Neural progenitor cell (in vitro differentiated cells): ENCODE measurements at places on chromosomes 7 and 10.

DNA sequence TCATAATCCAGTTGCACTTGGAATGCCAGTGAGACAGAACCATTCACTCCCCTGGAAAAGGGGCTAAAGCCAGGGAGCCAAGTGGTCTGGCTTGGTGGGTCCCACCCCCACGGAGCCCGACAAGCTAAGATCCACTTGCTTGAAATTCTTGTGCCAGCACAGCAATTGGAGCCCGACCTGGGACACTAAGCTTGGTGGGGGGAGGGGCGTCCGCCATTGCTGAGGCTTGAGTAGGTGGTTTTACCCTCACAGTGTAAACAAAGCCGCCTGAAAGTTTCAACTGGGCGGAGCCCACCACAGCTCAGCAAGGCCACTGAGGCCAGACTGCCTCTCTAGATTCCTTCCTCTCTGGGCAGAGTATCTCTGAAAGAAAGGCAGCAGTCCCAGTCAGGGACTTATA lies 200.7 kb upstream of the NPSR1 start:
- no peak for DNase-seq

GRCh38 chr7:234708-235553 lies 42.6 kb downstream of the FAM20C start:
- DNase-seq = no peak

- DNase-seq = peak; percentile 31
These were observed 252.6 kb downstream of the DOCK4 start for GRCh38 chr7:111953611-111954010.

DNA sequence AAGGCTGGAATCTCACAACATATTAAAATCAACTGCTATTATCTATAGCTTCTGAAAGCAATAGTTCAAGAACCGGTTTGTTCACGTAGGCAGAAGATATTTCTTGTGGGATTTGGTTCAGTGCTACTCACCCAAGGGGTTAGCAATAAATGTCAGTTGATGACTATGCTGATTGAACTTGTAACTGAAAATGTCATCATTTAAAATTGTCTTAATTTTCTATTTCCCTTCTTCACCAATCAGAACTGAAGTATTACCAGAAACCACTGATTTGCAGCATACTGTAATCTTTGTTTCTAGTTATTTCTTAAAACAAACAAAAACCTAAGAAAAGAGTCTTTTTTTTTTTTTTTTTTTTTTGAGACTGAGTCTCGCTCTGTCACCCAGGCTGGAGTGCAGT lies 46.1 kb downstream of the CPEB3 start:
- no peak for DNase-seq

- no peak for DNase-seq
These were observed 164.3 kb downstream of the SUGCT start for GRCh38 chr7:40299097-40299496.

- no peak for DNase-seq
These were observed 75.2 kb upstream of the INHBA start for GRCh38 chr7:41777894-41778596.

DNA sequence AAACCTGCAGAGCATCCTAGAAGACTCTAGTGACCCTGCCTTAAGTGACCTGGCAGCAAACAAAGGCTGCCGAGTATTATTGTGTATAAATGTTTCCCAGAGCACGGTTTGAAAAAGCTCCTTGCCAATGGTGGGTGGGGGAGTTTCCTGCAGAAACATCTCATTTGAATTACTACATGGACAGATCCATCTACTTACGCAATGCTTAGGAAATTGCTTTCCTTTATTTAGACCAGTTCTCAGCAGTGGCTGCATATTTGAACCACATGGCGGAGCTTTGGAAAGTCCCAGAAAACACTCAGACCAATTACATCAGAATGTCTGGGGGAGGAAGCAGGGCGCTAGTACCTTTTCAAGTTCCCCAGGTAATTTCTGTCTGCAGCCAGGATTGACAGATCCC lies 560.9 kb downstream of the SDK1 start:
- DNase-seq = no peak

DNA sequence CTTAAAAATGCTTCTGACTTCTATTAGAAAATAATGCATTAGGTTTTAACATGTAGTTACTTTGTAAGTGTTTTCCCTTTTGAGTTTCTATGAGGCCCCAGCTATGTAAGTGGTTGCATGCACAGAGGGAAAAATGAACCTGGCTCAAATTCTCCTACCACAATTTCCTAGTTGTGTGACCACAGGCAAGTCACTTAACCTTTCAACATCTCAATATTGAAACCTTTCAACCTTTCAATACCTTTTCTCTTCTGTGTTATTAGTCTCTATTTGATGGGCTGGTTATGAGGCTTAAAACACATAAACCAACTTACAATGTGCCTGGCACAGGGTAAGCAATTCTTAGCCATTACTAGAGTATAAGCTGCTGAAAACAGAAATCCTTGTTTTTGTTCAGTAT lies 203.0 kb downstream of the KCND2 start:
- DNase-seq = no peak

GRCh38 chr10:12333380-12334185 lies 15.8 kb upstream of the CAMK1D start:
- no peak for DNase-seq

- no peak for DNase-seq
These were observed 87.8 kb downstream of the CCDC71L start for GRCh38 chr7:106573125-106573663.

DNA sequence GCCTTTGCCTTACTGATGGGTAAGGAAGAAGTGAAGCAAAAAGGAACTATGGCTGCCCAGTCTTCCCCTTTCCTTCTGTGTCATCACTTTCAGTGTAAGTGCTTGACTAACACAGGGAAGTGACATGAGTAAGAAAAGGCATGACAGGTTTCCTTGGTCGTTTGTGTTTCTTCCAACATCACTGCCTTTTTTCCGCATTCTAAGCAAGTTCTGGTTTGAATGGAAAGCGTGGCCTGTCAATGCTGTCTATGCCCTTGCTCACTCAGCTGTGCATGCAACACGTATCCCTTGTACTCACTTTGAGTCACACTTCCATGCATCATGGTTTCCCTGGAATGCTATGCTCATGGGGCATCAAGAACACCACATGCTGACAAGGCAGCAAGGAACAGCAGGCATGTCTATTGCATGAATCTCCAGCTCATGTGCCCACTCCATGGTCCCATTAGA lies 111.8 kb downstream of the OAT start:
- no peak for DNase-seq

DNA sequence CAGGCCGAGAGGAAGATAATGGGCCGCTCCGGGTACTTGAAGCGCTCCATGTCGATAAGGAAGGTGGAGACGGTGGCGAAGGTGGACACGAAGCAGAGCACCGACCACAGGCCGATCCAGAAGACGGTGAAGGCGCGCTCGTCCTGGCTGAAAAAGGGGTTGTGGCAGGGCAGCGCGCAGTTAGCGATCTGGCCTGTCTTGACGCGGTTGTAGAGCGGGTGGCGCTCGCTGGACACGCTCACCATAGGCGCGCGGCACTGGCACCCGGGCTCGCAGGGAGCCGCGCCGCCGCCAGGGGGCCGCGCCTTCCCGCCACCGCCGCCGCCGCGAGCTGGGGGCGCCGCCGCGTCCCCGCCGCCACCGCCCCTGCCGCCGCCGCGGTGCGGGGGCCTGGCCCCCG lies 1.6 kb downstream of the FZD8 start:
- DNase-seq = peak; percentile 92

DNA sequence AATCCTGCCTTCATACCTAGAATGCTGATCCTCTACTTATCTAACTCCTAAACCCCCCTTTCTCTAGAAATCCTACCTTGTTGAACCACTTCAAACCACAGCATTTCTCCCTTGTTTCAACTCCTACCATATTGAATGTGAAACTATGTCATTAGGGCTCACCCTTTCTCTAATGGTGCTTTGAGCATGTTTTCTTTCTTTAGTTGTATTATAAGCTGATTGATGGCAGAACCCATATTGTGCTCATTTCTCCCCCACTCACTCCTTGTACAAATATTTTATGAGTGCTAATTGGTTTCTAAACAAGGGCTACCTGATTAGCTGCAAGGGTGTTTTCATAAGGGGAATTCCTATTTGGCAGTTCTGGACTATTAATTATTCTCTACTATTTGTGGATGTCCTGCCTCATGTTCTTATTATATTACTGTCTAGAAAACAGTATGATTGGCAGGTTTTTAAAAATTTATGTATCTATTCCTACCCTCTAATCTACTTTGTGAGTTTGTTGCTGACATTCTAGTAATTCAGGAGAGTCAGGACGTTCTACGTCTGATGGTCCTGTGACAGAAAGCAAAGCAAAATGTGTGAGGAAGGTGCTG lies 765.8 kb downstream of the KCNMA1 start:
- DNase-seq = no peak

- peak; percentile 80 for DNase-seq
These were observed 13.0 kb upstream of the STK31 start for GRCh38 chr7:23696916-23697441.

GRCh38 chr10:126468876-126469643 lies 80.8 kb upstream of the ADAM12 start:
- no peak for DNase-seq

DNA sequence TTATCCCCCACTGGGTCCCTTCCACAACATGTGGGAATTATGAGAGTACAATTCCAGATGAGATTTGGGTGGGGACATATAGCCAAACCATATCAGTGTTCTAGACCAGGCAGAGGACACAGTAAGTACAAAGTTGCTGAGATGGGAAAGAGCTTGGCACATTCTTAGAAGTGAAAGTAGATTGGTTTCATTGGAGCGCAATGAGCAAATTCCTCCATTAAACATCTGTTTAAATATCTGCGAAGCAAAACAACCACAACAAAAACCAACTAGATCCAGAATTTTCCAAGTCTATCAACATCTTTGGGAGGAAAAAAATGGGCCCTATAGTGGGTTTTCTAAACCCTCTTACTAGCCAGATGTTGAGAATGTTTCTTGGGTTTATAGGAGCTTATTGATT lies 80.0 kb upstream of the STEAP1B start:
- no peak for DNase-seq

DNA sequence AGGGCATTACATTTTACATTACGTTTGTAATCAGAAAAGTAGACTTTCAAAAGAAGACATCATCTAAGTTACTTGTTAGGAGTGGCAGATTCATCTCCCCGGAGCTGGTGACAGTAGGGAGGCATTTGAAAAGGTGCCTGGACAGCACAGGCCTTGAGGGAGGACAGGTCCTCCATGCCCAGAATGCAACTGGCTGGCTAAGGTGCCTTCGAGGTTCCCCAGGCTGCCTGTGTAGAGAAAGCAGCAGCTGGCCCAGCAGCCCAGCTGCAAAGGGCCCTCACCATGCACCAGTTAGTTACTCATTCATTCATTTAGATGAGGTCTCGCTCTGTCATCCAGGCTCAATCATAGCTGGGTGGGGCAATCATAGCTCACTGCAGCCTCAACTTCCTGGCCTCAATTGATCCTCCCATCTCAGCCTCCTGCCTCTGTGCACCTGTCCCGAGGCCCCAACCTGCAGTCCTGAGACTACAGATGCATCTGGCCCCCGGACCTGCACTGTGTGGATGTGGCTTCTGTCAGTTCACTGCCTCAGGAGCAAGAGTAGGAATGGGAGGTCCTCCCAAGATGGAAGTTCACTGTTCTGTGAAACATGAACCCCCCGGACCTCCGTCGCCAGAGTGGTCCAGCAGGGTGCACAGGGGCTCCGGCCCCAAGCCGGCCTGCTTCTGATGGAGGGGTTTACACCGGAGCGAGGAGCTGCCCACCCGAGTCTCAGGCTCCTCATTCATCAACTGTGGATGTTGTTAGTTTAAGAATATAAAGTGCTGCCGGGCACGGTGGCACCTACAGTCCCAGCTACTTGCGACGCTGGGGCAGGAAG lies 36.6 kb downstream of the PRKAG2 start:
- DNase-seq = no peak

- no peak for DNase-seq
These were observed 6.3 kb downstream of the RAPGEF5 start for GRCh38 chr7:22350466-22351328.

GRCh38 chr7:4074994-4075393 lies 607.1 kb upstream of the FOXK1 start:
- DNase-seq = no peak

DNA sequence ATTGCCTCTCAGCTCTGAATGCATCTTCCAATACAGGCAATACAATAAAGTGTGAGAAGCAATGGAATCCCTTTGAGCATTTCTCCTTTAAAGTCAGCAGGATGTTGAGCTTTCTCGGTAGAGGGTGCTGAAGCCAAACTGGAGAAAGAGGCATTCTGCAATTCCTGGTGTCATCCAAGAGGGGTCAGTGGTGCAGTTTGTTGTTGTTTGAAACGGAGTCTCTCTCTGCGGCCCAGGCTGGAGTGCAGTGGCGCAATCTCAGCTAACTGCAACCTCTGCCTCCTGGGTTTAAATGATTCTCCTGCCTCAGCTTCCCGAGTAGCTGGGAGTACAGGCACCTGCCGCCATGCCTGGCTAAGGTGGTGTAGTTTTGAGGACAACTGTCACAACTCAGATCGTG lies 486.5 kb downstream of the CALN1 start:
- DNase-seq = peak; percentile 62

DNA sequence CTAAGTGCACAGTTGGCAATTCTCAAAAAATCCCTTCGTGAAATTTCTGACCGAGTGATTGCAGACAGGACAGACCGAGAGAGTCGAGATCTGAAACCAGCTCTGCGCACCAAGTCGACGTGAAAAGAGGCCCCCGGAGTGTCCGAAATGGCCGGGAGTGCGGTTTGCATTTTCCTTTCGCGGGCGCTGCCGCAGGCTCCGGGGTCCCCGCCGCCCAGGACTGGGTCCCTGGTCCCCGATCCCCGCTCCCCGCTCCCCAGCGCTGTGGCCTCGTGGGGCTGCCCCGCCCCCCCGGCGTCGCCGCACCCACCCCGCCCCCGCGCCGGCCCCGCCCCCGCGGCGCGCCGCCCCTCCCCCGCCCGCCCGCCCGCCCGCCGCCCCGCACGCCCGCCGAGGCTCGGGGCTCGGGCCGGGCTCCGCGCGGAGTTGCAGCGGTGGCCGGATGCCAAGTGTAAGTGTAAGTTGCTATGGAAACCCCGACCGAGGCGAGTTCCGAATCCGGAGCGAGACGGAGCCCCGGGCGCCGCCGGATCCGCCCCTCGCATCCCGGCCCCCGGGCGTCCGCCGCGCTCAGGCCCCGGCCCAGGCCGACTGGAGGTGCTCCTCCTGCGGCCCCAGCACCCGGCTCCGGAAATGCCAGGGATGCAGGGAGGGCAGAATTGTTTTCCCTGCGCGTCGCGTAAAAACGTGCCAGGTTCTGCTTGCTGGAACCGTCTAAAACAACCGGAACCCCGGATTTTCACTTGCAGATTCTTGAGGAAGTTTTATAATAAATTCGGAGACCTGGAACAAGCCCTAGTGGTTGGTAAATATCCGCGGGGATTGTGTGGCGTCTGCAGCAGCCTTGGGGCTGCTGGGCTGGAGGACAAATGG lies 4.6 kb downstream of the BMI1 start:
- DNase-seq = peak; percentile 94

DNA sequence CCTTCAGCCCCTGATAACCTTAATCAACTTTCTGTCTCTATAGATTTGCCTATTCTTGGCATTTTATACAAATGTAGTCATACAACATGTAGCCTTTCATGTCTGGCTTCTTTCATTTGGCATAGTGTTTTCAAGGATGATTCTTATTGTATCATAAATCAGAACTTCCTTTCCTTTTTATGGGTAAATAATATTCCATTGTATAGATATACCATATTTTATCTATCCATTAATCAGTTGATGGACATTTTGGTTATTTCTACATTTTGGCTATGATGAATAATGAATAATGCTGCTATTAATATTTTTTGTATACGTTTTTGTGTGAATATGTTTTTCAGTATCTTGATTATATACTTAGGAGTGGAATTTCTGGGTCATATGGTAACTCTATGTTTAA lies 720.8 kb downstream of the LRMDA start:
- no peak for DNase-seq
